ENCODE measurements at places on chromosomes 6 and 20. TPM values are rescaled to one million over a fixed set of nuclear protein-coding genes. Genes with fewer than 3 reads are reported as not detected.

Gene SNTA1
- total RNA-seq, result 98.3 TPM

- DNase-seq, result no peak
Observed at GRCh38 chr6:73364549-73364948, 2.1 kb downstream of the KHDC3L start.

DNA sequence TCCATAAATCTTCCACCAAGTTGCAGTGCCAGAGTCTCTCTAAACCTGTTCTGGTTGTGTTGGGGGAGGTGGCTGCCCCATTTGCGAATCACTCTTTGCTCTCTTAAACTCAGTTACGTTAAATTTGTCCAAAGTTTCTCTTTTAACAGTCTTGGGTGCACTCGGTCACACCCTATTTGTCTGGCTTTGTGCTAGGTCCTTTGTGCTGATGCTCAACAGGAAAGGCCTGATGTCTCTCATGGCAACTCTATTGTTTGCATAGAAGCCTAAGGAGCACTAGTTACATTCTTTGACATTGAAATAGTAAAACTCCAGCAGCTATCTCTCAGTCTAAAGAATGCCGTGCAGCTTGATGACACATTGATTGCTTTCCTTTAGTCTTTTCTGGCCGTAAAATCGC, 105.1 kb downstream of the TRMT11 start:
- no peak for DNase-seq

- DNase-seq, result peak; percentile 77
Observed at GRCh38 chr6:123415844-123416468, 220.8 kb downstream of the TRDN start.

GRCh38 chr6:43747784-43748183, 22.2 kb upstream of the VEGFA start:
- peak; percentile 85 for DNase-seq

DNA sequence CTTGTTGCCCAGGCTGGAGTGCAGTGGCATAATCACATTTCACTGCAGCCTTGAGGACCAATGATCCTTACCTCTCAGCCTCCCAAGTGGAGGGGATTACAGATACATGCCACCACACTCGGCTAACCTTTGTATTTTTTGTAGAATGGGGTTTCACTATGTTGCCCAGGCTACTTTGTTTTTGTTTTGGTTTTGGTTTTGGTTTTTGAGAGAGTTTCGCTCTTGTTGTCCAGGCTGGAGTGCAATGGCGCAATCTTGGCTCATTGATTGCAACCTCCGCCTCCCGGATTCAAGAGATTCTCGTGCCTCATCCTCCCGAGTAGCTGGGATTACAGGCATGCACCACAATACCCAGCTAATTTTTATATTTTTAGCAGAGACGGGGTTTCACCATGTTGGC, 105.5 kb downstream of the BMP7 start:
- DNase-seq, result no peak
